ENCODE measurements at places on chromosomes 11 and 22.

- DNase-seq = no peak
Measured at GRCh38 chr22:49295851-49296560, 531.7 kb downstream of the BRD1 start.

GRCh38 chr11:72433455-72434036 is 785 bp downstream of the CLPB start:
- DNase-seq = no peak

DNA sequence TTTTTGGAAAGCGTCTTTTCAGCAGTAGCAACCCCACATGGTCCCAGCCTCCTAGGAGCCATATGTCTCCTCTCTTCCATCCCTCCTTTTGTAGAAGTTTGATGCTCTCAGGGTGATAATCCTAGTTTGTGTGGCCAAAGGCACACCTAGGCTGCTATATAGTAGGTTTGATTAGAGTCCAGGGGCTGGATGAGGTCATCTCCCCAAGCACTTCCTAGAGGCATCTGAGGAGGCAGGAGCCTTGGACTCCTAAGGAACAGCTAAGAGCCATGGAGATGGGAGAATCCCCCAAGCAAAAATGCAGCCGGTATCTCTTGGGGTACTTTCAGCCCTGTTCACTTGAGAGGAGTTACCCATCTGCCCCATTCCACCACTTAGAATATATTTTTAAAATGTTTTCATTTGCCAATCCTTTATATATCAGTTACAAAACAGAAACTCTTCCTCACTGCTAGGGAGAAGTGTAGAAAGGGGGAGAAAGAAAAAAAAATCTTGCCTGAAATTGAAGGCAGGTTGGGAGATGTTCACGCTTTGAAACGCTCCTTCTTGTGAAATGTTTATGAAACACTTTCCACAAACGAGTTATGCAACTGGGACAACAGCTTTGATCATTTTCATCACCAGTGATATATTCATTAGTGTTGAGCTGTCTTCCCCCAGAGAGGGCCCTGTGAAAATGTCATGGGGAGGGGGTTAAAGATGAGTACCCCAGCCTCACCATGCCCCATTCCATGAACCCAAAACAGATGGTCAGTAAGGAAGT is 31.9 kb upstream of the TLCD5 start:
- DNase-seq = no peak

DNA sequence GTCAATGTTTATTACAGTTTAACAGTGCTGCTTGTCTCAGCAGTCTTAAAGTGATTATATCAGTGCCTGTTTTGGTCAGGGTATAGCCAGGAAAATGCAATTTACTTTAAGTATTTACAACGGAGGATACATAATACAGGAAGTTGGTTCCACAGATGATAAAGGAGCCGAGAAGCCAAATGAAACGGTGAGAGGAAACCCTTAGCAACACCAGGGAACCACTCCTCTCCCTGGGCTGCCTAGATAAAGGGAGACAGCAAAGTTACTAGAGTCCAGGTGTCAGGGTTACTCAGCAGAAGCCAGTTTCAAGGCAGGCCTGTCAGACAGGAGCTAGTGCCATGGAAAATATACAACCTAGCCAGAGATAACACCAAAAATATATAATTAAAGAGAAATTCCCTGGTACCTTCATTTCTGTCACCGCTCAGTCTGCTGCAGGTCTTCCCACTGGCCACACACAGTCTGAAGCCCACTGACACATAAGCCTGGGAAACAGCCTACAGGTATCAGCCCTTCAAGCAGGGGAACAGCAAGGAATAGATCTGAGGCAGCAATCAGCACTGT is 55.5 kb downstream of the FAM76B start:
- DNase-seq = no peak

- DNase-seq = no peak
Measured at GRCh38 chr22:46132830-46133587, 17.3 kb upstream of the PPARA start.

DNA sequence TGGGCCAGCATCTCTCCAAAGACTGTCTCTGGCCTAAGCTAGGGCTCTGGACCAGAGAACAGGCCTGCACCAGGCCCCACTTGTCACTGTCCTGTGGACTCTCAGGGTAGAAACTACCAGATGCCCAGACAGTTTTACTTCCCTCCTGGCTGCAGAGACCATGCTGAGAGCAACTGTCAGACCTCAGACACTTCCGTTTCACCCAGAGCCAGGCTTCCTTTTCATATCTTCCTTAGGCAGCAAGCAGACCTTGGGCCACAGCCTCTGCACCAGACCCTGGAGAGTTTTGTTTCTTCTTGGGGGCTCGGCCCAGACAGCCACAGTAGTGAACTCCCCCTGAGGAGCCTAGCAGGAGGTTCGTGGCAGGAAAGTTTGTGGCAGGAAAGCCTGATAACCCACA is 12.1 kb upstream of the FCHSD2 start:
- DNase-seq = no peak

DNA sequence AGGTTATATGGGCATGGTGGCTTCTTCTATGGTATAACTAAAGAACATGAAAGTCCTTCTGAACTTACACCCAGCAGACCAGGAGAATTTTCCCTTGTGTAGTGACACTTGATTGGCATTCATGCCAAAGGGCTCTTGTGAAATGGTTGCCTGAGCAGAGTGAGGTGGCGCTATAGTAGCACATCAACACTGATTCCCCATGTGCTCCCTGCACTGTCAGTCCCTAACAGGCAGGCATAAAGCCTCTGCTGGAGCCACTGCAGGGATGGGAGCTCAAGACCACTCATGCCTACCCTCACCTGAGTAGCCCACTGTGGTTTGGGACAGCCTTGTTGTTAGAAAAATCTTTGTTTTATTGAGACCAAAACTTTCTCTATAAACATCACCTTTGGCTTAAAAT is 92.6 kb upstream of the LIN7C start:
- DNase-seq = no peak

- no peak for DNase-seq
Measured at GRCh38 chr22:44919691-44920090, 90.1 kb downstream of the PHF21B start.

GRCh38 chr11:12287009-12287373 is 90.4 kb upstream of the PARVA start:
- DNase-seq = no peak
